T-helper 22 cell (primary cell): ENCODE measurements at places on chromosomes 7 and 10.
A peak's percentile ranks its signal among the peaks of the same experiment; 100 is the strongest.

DNA sequence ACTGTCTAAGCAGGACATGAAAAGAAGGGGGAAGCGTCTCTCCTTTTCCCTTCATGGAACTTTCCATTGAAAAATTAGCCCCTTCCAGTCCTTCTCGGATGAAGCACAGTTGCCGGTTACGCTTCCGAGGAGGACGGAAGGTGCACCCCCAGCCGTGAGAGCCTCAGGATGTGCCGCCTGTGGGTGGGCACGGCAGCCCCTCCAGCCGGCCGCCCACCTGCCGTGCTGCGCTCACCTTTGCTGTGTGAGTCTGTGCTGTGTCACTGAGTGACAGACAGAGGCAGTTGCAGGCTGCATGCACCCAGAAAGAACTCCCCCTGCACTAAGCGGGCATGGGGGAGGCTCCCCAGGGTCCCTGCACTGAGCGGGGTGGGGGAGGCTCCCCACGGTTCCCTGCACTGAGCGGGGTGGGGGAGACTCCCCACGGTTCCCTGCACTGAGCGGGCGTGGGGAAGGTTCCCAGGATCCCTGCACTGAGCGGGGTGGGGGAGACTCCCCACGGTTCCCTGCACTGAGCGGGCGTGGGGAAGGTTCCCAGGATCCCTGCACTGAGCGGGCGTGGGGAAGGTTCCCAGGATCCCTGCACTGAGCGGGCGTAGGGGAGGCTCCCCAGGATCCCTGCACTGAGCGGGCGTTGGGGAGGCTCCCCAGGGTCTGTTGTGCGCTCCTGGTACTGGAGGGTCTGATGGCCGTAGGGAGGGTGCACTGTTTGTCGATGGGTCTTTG, 74.2 kb downstream of the DNAJB6 start:
- DNase-seq = no peak

GRCh38 chr7:70392877-70393435, 739.0 kb upstream of the GALNT17 start:
- no peak for DNase-seq

- DNase-seq = no peak
Observed at GRCh38 chr7:27297356-27297755, 54.8 kb downstream of the EVX1 start.

DNA sequence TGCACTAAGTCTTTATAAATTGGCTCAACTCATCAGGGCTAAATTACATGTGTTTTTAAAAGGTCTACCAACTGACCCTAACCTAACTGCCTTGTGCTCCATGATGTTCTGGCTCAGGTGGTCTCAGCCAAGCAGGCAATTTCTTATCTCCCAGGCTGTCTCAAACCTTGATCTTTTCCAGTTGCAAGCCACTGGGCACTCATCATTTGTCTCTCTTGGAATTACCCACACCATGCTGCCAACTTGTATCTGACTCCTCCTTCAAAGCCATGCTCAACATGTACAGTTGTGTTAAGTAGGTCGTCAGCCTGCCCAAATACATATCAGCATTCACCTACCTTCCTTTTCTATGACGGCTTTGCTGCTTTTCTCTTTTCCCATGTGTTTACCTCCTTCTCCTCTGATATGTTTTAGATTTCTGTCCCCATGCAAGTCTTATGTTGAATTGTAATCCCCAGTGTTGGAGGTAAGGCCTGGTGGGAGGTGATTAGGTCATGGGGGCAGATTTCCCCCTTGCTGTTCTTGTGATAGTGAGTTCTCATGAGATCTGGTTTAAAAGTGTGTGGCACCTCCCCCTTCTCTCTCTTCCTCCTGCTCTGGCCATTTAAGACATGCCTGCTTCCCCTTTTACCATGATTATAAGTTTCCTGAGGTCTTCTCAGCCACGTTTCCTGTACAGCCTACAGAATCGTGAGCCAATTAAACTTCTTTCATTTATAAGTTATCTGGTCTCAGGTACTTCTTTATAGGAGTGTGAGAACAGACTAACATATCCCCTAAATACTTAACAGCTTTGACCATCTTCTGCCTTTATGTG, 130.0 kb downstream of the ELAPOR2 start:
- DNase-seq = no peak

- DNase-seq = no peak
Observed at GRCh38 chr7:138608275-138608674, 92.9 kb downstream of the SVOPL start.

DNA sequence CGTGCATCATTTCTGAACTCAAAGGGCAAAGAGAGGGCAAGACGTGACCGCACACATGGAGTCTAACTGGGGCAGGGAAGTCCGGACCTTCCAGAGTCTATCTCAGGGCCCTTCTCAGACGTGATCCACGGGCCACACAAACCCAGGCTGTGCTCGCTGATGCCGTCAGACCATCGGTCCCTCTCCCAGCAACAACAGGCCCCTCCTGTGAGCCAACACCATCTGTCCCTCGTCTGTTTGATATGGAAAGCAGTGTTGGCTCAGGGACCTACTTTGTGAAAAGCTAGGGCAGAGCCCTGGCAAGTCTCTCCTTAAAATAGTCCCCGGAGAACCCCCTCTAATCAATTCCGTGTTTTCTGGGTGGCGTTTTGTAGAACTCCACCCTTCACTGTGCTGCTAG, 208.8 kb downstream of the TCERG1L start:
- no peak for DNase-seq

GRCh38 chr10:114876169-114876568, 54.6 kb downstream of the FHIP2A start:
- DNase-seq = no peak

DNA sequence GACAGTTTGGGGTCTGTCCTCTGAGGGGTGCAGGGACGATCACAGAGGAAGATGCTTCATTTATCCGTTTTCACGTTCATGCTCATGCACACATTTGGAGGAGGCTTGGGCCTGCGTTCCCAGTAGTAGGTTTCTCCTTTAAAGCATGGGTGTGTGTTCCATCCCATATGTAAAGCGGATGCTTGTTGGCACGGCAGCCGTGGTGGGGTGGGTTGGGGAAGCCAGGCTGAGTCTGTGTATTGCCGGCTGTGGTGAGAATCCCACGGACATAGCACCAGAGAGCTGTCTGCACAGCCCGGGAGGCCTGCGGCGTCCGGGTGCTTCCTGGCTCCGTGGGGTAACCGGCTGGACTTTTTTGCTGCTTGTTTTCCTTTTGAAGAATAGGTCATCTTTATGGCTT, 440 bp downstream of the JAKMIP3 start:
- DNase-seq = no peak

GRCh38 chr7:37915438-37915837, 1.2 kb downstream of the SFRP4 start:
- DNase-seq = no peak

- no peak for DNase-seq
Observed at GRCh38 chr10:30911303-30911863, 120.3 kb downstream of the ZNF438 start.

GRCh38 chr7:36287371-36288241, 102.1 kb upstream of the ANLN start:
- DNase-seq = peak; percentile 49

DNA sequence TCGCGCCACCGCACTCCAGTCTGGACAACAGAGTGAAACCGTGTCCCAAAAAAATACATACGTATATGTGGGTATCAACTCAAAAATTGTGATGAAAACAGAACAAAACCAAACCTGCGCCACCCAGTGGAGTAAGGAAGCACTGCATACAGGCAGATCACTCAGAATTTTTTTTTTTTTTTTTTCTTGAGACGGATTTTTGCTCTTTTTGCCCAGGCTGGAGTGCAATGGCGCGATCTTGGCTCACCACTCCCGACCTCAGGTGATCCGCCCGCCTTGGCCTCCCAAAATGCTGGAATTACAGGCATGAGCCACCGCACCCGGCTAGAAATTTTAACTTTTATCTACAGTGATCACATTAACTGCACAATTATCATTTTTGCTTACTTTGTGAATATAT, 9.1 kb upstream of the TMEM236 start:
- peak; percentile 17 for DNase-seq

GRCh38 chr7:47179812-47180515, 401.9 kb downstream of the TNS3 start:
- no peak for DNase-seq

DNA sequence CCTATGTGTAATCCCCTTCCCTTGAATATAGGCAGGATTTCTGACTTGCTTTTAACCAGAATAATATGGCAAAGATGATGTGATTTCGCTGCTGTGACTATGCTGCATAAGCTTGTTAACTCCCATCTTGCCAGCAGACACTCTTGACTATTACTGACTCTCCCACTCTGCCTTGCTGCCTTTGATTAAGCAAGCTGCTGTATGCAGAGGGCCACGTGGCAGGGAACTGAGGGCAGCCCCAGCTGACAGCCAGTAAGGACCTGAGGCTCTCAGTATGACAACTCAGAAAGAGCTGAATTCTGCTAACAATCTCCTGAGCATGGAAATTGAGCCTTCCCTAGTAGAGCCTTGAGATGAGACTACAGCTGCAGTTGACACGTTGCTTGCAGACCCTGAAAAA, 279.4 kb upstream of the CACNA2D1 start:
- no peak for DNase-seq

GRCh38 chr10:15719049-15719898, 448 bp downstream of the ITGA8 start:
- DNase-seq = no peak

DNA sequence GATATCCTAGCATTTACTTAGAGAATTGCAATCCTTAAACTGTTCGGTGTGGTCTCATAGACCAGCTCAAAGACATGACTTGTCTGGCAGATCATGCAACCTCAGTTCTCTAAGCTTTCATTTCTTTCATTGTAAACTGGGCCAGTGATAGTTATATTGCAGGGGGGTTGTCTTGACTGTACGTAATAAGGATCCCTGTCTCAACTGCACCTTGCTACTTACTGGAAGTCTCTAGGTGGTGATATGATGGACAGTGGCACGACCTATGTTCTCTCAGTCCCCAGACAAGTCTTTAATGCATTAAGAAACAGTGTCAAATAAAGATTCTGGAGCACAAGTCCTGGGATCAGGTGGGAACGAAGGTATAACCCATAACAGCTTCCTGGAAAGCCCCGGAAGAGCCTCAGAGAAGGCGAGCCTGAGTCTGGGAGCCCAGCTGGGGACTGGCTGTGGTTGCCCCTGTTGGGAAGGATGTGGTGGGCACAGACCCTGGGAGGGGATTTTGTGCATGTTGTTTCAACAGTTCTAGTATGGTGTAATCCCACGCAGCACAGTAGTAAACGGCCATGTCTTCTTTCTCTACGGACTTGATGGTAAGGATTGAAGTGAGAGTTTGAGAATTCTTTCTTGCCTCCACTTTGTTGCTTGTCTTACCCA, 26.0 kb upstream of the TARP start:
- no peak for DNase-seq
